ENCODE measurements at places on chromosomes 6 and 20.

GRCh38 chr6:63676412-63677114 is 41.0 kb downstream of the PHF3 start:
- DNase-seq, result no peak

GRCh38 chr6:33004940-33005339 is 4.5 kb downstream of the HLA-DOA start:
- no peak for DNase-seq

GRCh38 chr6:157987788-157988699 is 6.4 kb downstream of the SYNJ2 start:
- no peak for DNase-seq

DNA sequence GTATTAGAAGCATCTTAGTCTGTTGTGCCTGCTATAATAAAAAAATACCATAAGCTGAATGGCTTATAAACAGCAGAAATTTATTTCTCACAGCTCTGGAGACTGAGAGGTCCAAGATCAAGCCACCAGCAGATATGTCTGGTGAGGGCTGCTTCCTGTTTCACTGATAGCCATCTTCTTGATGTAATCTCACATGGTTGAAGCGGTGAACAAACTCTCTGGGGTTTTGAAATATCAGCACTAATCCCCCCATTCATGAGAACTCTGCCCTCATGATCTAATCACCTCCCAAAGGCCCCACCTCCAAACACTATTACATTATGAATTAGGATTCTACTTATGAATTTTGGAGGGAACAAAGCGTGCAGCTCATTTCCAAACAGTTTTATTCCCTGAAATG is 11.6 kb upstream of the CLVS2 start:
- no peak for DNase-seq

GRCh38 chr6:11198663-11199603 is 33.5 kb downstream of the NEDD9 start:
- DNase-seq, result no peak

DNA sequence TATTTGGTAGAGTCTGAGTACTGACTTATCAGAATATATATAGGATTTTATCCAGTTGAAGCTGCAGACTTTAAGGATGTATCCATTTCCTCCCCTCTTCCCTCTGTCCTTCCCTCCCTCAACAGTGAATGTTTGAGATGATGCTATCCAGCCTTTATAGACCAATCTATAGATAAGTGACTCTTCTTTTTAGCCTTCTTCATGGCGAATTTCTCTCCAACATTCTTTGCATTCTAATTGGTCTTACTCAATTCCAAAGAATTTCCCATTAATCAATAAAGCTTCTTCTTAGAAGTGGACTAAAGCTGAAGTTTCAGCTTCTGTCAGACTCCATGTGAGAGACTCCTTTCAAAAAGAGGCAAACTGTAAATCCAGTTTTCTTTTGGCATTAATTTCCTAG is 99.3 kb downstream of the AIG1 start:
- no peak for DNase-seq

- no peak for DNase-seq
Measured at GRCh38 chr6:111600588-111601445, 4.9 kb downstream of the TRAF3IP2 start.

DNA sequence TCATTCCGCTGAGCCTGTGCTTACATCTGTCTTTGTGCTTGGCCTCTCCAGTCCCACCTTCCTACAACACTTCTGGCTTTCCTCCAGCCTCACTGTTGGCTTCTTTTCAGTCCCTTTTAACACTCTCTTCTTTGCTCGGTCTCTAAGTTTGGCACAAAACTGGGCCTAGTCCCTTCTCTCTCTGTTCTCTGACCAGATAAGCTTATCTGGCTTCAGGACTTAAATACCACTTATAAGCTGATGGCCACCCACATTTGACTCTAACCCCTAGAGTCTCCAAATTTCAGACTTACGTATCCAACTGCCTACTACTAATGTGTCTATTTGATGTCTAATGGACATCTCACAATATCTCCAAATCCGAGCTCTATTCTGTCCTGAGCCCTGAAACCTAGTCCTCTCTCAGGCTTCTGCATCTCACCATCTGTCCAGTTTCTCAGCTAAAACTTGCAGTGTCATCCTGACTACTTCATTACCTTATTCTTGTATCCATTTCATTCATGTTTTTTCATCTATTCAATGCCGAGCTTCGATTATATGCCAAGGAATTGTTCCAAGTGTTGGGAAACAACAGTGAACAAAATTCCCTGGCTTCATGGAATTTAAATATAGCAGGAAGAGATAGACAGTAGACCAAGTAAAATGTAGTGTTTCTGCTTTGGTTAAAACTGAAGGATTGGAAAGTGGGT is 40.1 kb downstream of the TBPL1 start:
- DNase-seq, result no peak

GRCh38 chr20:51554538-51555165 is 12.1 kb upstream of the NFATC2 start:
- no peak for DNase-seq

DNA sequence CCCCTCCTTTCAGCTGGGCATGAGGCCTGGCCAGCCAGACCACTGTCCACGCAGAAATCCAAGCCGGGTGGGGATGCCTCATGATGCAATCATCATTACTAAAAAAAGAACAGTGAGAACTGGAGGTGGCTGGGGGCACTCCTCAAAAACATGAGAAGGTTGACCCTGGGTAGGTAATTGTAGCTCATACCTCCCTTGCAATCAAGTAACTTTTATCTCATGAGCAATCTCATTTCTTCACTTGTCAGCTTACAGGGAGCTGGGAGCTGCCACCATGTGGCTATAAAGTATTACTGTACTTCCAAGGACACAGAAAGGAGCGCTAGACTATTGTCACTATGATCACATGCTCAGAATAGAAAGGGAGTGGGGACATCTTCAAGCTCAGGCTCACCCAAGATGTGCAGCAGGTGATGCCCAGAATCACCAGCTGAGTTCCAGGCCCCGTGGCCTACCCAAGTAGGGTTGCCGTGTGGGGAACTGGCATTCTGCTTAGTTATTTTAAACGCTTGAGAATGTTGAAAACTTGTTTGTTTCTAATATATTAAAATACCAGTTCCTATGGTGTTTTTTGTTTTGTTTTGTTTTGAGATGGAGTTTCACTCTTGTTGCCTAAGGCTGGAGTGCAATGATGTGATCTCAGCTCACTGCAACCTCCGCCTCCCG is 3.0 kb upstream of the CDH26 start:
- DNase-seq, result no peak

DNA sequence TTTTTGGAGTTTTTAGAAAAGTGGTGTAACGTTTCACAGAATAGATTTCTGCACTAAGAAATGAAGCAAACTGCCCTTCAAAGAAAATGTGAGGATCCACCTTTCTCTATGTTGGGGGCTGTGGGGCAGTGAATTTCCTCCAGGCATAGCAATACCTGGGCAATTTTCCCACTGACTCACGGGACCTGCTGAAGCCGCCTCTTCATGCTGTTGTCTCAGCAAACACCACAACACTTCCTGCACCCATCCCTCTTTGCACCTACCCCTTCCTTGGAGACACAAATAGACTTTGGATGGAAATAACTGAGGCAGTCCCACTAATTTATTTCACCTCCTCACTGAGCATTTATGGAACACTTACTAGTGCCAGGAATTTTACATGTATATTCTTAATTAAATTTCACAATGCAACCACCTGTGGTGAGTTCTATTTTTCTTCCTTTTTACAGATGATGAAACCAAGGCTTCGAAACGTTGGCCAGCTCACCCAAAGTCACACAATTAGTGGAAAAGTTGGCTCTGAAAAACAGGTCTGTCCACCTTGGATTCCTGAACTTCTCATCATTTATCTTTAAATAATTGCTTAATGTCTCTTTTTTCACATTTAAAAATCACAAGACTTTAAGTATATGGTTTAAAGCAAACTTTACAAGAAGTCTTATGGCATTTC is 17.2 kb upstream of the ADGRF1 start:
- no peak for DNase-seq

GRCh38 chr6:158150701-158151100 is 17.4 kb downstream of the SERAC1 start:
- no peak for DNase-seq

GRCh38 chr6:134299236-134299635 is 18.7 kb downstream of the SGK1 start:
- DNase-seq, result no peak

DNA sequence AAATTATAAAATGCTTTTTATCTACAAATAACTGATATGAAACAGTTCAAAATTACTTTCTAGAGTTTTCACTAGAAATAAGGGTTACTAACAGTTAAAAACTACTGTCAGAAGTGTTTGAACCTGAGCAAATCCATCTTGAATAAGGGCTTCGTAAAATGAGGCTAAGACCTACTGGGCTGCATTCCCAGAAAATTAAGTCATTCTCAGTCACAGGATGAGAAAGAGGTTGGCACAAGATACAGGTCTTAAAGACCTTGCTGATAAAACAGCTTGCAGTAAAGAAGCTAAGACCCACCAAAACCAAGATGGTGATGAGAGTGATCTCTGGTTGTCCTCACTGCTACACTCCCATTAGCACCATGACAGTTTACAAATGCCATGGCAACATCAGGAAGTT is 93.7 kb downstream of the PLG start:
- no peak for DNase-seq

DNA sequence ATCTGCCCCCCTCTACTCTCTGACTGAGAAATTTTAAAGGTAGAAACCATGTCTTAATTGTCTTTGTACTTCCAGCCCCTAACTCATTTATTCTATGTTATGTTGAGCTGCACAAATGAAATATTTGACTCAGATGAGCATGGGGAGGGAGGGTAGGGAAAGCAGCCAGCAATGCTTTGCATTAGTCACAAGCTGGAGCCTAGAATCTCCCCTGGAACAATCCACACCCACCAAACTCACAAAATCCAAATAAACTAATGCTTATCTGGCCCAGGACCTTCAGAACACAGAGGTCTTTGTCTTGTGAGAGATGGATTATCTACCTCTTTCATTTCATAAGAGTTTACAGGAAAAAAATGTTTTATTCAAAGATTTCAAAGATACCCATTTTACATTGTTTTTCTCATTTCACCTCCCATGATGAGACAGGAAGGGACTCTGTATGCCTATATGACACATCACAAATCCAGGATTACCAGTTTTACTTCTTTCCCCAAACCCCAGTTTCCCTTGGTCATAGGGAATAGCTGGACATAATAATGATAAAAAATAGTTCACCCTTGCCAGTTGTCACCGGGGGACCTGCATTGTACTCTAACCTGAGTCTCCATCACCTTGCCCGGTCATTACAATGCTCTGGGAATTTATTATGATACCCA is 466.9 kb downstream of the KIF16B start:
- DNase-seq, result no peak

GRCh38 chr6:160121981-160122380 is 366 bp downstream of the SLC22A1 start:
- DNase-seq, result no peak

DNA sequence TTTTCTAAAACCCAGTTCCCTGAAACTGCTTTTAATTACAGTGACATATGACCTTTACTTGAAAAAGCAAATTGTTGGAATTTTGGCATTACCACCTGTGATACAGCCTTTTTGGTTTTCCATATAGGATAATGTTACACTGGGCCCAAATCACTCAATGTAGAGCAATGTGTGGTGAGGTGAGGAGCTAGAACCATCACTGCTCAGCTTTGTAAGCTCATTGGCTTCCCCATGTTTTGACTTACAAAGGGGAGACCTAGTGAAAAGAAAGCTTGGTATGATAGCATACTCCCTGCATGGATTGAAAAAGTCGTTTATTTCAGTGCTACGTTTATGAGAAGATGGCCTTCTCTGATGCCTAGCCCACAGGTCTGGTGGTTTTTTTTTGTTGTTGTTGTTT is 470.4 kb upstream of the EPHA7 start:
- no peak for DNase-seq

DNA sequence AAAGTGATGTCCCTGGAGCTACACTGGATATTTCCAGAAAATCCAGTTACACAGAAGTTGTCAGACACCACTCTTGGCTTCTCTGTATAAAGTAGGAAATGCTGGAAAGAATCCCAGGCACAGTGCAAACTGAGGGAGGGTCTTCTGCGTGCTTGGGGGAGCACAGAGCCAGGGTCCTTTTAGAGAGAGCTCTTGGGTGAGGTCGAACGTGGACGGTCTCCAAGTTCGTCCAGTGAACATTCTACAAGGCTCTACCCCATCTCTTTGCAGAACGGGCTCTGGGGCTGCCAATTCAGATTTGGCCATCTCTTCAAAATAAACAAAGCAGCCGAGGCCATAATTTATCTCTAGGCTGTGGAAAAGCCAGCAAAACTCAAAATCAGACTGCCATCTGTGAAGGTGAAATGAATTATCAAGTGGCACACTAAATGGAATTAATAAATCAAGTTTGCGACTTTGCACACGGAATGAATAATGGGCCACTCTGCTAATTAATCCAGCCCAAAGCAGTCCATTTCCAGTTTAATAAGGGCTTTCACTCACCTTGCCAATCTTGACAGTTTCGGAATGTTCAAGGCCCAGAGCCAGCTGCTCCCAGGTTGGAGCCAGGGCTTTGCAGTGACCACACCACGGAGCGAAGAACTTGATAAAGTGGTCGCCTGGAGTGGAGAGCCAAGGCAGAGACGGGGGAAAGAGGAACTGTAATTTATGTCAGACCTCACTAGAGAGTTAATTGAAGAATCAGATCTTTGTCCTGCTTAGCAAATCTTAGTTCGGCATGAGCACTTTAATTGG is 19.3 kb downstream of the TXNDC5 start:
- no peak for DNase-seq

GRCh38 chr20:64228751-64229506 is 26.6 kb upstream of the PCMTD2 start:
- DNase-seq, result no peak

- DNase-seq, result no peak
Measured at GRCh38 chr20:634148-634925, 18.7 kb downstream of the SRXN1 start.

DNA sequence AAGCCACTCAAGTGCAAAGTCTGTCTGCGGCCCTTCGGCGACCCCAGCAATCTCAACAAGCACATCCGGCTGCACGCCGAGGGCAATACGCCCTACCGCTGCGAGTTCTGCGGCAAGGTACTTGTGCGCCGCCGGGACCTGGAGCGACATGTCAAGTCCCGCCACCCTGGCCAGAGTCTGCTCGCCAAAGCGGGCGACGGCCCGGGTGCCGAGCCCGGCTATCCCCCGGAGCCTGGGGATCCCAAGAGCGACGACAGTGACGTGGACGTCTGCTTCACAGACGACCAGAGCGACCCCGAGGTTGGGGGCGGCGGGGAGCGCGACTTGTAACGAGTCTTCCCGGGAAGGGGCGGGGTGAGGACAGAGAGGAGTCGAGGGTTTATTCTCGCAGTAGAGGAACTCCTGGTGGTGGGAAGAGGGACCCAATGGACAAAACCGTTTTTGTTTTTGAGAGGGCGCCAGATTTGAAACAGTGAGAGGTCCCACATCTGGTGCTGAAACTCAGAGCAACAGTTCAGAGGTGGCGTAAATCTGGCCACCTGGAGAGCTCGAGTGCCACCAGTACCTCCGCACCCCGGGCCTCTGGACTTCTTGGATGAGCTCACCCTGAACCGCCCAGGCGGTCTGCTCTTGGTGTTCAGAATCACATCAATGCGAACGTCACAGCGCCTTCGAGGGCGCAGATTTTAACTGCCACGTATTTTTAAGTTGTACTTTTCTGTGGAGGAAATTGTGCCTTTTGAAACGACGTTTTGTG is 8.0 kb downstream of the PRDM13 start:
- no peak for DNase-seq

GRCh38 chr6:169812257-169812644 is 60.8 kb downstream of the ERMARD start:
- no peak for DNase-seq

- no peak for DNase-seq
Measured at GRCh38 chr20:9021699-9022098, 47.2 kb upstream of the PLCB4 start.

- no peak for DNase-seq
Measured at GRCh38 chr6:169558378-169558773, 143.5 kb downstream of the WDR27 start.

- no peak for DNase-seq
Measured at GRCh38 chr6:140370976-140371870, 996.8 kb upstream of the CITED2 start.

Measured in activated CD8-positive, alpha-beta memory T cell treated with anti-CD3 and anti-CD28 coated beads for 1 hour (primary cell).